ENCODE measurements at places on chromosomes 6 and 20. TPM values are rescaled to one million over a fixed set of nuclear protein-coding genes. Genes with fewer than 3 reads are reported as not detected.

- DNase-seq: no peak
These were observed 30.7 kb downstream of the HDGFL1 start for GRCh38 chr6:22600059-22600458.

DNA sequence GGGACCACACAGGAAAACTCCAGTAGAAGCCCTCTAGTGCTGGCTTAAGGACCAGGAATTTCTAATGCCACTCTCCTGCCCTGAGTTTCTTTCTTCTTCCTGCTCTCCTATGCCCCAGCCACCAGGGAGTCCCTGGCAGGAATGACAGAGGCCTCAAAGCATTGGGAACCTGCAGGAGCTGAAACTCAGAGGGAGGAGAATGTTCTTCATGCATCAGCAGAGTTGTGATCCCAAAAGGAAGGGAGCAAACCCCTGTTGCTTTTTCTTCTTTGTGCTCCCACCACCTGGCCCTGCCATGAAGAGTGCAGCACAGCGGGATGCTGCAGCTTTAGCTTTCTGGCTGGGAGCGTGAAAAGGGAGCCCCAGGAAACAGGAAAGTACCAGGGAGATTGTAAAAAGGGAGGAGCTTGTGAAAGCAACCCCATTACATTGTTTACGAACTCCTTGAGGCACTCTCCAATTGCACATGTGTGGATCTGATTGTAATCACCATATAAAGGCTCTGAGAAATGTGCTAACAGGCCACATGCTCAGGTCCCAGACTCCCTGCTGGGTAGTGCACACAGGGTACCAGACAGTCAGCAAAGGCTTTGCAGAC, 34.7 kb upstream of the FKBP1A start:
- no peak for DNase-seq

DNA sequence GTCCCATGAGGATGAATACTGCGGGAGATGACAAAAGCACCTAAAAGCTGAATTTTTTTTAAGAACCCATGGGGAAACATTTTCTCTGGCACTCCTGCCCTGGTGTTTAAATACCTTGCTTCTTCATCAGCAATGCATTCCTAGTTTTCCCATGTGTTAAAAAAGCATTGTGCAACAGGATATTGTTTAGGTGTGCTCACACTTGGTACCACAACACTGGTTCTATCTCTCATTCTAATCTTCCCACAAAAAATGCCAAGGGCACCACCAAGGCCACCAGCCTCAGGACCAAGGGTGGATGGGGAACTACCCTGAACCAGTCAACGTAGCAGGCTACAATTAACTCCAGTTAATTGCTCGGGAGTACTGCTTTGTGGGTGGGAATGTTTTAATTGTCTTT, 50.9 kb downstream of the ALDH5A1 start:
- no peak for DNase-seq

DNA sequence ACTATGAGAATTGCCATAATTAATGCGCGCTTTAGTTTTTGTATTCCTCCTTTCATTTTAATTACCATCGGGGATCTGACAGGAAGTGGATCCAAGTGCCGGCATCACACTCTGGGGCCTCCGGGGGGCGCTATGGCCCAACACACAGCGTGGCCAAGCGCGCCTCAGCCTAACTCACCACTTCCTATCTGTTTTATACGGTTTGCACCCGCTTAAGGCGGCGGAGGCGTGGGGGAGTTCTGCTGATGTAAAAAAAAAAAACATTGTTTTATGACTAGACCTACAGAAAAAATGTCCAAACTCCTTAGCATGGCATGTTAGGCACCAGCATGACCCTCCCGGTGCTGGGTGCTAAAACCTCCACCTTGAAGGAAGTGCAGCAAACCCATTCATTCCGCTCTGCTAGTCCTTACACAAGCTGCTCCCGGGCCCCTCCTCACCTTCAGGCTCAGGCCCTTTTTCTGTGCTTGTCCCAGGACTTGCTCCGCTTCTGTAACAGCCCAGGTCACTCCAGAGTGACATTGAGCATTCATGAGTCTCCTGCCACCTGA, 4.5 kb upstream of the EBF4 start:
- no peak for DNase-seq

DNA sequence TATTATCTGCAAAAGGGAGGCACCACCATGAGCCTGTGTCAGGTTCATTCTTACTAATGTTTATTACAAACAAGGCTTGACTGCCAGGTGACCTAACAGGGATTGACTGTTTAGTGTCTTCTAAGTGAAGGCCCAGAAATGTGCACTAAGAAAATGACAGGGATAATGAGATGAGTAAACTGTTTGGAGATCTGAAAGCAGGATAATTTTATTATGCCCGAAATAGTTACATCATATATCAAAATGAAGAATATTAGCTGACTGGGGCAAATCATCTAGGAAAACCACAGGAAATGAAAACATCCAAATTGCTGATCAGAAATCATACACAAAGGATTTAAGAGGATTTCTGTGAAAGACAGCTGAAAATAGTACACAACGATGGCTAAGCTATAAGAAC, 516.7 kb downstream of the HDGFL1 start:
- DNase-seq: no peak

GRCh38 chr20:57904314-57905105, 194.7 kb upstream of the PMEPA1 start:
- DNase-seq: no peak

DNA sequence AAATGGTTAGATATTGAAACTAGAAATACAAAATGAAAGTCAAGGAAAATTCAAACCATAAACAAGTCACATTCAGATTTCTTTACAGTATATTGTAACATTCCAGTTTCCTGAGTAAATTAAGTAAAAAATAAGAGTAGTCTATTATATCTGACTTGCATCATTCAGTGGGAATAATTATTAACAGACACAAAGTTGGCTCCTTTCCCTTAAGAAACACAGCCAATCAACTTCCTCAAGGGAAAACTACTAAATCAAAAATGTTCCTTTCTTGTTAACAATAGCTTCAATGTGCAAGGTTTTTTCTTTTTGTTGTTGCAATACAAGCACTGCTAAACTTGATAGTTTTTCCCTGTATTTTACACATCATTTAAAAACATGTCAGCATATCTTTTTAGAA, 33.2 kb downstream of the DNAAF9 start:
- DNase-seq: no peak

DNA sequence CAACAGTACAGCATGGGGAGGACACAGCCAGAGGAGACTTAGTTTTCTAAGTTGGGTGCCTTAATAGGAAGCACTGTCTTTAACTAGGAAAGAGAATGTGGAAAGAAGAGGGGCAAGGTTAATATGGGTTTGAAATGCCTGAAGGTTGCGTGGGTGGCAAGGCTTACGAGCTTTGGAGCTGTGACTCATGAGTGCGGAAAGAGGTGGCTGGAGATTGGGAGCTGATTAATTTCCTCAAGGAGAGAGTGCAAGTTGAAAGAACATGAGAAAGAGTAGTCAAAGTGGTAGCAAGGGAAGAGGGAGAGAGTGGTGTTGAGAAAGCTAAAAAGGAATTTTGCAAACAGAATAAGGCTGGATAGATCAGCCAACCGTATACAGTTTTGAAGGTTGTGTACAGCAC, 315.1 kb upstream of the PRND start:
- no peak for DNase-seq

GRCh38 chr20:4082406-4083097, 67.2 kb upstream of the RNF24 start:
- DNase-seq: no peak

GRCh38 chr6:67358241-67358640, 1276.8 kb upstream of the ADGRB3 start:
- DNase-seq: no peak

GRCh38 chr6:11773013-11773412, 5.6 kb downstream of the ADTRP start:
- DNase-seq: no peak

- DNase-seq: no peak
These were observed 599.8 kb downstream of the COL12A1 start for GRCh38 chr6:74605922-74606581.

DNA sequence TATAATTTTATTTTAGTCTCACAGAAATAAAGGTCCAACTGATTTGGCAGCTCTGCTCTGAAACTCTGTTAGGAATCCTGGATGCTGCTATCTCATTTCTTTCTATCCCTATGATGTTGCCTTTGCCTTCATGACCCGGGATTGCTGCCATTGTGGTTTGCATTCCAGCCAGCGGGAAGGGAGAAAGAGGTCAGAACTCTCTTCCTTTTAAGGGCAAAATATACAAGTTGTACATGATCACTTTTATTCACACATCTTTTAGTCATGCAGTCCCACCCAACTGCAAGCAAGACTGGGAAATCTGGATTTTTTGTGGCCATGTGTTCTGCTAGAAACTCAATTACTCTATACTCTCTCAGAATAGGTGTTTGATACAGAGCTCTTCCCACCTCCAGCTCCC, 263.1 kb upstream of the ZFP64 start:
- DNase-seq: no peak

GRCh38 chr6:107495196-107495643, 5.3 kb downstream of the SOBP start:
- no peak for DNase-seq

DNA sequence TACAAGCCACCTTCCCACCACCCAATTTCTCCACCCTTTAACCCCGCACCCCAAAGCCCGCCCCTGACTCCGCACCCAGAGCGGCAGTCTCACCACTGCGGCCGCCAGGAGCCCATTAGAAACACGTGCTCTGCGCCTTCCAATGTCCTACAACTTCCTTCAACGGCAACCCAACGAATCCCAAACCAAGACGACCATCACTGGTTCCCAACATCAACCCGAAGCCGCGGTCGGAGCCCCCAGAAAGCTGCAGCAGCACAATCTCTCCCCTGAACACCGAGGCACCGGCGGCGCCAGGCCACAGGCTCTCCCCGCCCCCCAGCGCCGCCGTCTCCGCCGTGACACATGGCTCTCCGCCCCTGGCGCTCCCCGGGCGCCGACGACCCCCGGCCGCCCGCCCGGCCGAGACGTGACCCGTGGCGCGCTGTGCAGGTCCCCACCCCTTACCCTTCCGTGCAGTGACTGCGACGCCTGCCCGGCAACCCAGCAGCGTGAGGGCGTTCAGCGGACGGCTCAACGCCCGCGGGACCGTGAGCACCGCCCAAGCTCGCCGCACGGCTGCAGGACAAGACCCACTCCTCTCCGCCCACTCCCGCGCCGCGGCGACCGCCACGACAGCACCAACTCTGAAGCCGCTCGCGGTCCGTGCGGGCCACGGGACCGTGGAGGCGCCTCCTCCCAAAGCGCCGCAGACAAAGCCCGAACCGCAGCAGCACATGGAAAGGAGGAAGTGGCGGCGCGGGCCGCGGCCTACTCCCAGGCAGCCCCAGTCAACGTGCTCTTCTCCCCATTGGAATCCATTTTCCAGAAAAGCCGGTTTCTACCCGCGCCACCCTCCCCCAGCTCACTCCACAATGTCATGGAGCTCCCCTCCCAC, 551 bp downstream of the SYNCRIP start:
- DNase-seq: no peak

DNA sequence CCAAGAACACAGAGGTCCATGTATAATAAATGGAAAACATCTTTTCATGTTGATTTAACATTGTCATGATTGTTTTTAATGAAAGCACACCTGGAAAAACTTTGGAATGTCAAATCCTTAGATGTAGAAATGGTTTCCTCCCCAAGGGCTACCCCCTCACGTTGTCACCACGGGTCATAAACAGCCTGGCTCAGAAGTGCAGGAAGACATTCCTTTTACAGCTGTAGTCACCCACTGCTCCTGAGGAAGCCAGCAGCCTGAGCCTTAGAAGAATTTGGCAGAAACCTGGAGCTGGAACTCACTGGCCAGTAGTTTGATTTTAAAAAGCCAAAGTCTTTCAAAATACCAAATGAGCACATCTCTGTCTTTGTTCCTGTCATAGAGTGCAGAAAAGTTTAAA, 23.7 kb downstream of the ADGRF5 start:
- DNase-seq: no peak

GRCh38 chr6:145199961-145200360, 535.4 kb downstream of the EPM2A start:
- DNase-seq: no peak

DNA sequence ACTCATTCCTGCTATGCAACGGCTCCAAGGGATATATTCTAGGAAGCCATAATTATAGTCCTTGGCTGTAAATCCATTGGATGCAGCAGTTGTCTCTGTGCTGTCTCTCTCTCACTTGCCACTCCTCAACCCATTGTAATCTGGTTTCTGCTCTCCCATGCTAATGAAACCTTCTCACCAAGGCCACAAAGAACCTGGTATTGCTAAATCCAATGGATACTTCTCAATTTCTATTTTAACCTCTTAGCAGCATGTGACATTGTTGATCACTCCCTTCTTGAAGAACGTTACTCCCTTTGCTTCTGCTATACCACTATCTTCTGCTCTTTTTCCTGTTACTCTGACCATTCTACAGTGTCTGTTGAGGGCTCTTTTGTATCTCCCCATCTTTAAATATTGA, 39.8 kb upstream of the GCLC start:
- DNase-seq: no peak

DNA sequence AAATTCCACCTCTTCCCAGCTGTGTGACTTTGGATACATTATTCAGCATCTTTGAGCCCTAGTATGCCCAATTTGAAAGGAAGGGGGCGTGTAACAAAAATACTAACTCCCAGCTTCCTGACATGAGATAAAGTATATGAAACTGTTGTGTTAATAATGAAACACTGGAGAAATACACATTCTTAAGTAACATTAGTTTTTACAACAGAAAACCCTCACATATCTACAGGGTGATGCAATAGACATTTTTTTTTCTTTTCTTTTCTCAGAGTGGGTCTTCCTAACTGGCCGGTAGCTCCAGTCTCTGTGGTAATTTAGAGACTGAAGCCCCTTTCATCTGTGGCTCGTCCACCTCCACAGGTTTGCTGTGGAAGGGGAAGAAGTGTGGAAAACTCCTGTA, 79.5 kb downstream of the CD83 start:
- no peak for DNase-seq

- no peak for DNase-seq
These were observed 3.1 kb upstream of the TFAP2B start for GRCh38 chr6:50815436-50816114.

GRCh38 chr6:157550114-157550989, 169.4 kb downstream of the ZDHHC14 start:
- DNase-seq: no peak

- no peak for DNase-seq
These were observed 3.4 kb upstream of the NOL7 start for GRCh38 chr6:13611715-13612114.

GRCh38 chr6:168582571-168582981, 141.6 kb downstream of the SMOC2 start:
- no peak for DNase-seq

The SPATS1 gene
- not detected for polyA plus RNA-seq

The OR2H1 gene
- polyA plus RNA-seq: not detected

The TREM2 gene
- 0.26 TPM for polyA plus RNA-seq

The VGLL2 gene
- polyA plus RNA-seq: not detected

The GSTA1 gene
- polyA plus RNA-seq: 0.73 TPM

The LY6G6C gene
- polyA plus RNA-seq: 0.45 TPM

The TNF gene
- polyA plus RNA-seq: 0.23 TPM

The ZNF184 gene
- 19.5 TPM for polyA plus RNA-seq

The HLA-DOB gene
- polyA plus RNA-seq: 0.27 TPM
